ENCODE measurements at places on chromosomes 4 and X.

- no peak for DNase-seq
Observed at GRCh38 chrX:38278682-38279081, 48.6 kb downstream of the RPGR start.

GRCh38 chrX:106484233-106484632, 127.5 kb upstream of the RADX start:
- no peak for DNase-seq

- no peak for DNase-seq
Observed at GRCh38 chr4:118981171-118981838, 92.7 kb downstream of the SYNPO2 start.

GRCh38 chr4:48195374-48195773, 61.3 kb upstream of the TXK start:
- no peak for DNase-seq

DNA sequence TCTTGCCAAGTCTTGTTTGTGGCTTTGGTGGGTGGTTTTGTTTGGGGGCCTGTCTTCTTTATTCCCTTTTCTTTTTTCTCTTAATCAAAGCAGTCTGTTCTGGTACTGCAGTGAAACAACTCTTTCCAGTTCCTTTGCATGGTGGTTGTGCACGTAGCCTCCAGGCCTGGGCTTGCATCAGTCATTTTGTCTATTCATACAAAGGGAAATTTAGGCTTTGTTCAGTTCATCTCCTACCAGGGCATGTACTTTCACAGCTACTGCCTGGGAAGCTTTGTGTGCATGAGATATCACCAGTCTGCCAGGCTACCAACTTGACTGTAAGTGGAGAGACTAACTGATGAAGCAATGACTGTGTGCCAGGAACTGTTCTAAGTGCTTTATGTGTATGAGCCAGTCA, 8.5 kb downstream of the TRIM2 start:
- no peak for DNase-seq

GRCh38 chrX:41922431-41923151, 763 bp downstream of the CASK start:
- DNase-seq = no peak

DNA sequence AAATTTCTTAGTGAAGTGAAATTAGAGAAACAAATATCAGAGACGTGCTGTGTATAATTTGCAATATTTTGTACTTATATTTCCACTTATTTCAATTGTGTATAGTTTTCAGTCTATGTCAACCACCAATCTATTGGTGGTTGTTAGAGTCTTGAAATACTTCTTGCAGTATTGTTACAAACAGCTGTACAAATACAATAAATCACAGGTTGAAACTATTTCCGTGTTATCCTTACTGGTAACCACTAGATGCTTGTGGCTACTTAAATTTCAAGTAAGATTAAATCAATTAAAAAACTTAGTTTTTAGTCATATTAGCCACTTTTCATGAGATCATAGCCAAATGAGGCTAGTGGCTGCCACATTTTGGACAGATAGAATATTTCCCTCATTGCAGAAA, 520.5 kb downstream of the GBA3 start:
- DNase-seq = no peak

GRCh38 chrX:151902813-151903591, 9.7 kb upstream of the MAGEA4 start:
- no peak for DNase-seq

DNA sequence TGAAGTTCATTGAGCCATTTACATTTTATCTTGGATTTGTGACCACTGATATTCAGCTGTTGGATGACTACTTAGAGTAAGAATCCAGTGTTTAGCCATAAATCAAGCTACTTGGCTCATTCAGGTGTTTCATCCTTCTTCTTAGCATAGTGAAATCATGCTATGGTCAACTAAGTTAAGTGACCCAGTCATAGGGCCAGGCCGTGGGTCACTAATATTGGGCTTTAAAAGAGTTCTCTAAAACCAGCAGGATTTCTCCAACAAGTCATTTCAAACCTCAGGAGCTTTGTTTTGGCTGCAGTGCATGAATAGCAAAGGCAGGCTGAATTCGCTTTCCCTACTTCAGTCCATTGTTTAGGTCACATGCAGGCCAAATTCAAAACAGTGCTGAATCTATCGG, 181.0 kb downstream of the MAML3 start:
- no peak for DNase-seq

DNA sequence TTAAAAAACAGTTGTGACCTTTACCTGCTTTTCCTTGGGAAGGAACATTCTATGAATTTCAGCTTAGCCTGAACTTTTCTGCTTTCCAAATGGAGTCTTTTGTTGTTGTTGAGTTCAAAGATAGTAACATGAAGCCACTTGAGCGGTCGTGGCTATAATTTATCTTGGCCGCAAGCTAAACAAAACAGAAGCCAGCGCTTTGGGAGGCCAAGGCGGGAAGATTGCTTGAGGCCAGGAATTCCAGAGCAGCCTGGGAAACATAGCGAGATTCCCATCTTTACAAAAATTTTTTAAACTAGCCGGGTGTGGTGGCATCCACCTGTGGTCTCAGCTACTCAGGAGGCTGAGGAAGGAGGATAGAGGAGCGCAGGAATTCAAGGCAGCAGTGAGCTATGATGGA, 29.9 kb downstream of the TKTL1 start:
- DNase-seq = no peak

DNA sequence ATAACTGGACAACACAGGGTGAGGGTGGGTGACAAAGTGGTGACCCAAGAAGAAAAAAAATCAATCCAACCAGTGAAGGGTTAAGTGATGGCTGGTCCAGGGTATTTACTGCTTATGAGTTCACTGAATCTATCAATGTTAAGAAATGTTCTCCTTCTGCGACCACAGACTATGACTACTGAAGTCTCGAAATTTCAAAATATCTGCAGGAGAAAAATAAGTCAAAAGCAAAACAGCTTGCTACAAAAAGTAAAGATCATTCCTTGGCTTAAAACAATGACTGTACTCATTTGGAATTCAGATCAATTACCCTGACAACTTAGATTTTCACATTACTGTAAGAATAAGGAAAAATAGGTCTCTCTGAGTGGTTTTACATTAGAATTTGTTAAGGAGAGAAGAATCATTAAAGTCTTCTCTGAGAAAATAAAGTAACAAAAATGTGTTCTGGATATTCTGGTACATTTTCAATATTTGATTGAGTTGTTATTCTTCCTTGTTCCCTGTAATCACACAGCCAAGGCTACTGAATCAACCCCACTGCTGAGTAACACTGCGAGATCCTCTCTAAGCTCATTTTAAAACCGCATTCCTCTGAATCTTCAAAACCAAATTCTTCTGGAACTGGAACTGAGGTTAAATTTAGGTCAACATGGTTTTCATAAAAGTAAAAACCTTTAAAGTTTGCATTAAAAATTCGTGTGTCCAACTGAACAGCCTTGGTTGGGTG, 22.7 kb downstream of the SMPX start:
- no peak for DNase-seq

- no peak for DNase-seq
Observed at GRCh38 chrX:110985470-110985869, 110.5 kb upstream of the PAK3 start.

DNA sequence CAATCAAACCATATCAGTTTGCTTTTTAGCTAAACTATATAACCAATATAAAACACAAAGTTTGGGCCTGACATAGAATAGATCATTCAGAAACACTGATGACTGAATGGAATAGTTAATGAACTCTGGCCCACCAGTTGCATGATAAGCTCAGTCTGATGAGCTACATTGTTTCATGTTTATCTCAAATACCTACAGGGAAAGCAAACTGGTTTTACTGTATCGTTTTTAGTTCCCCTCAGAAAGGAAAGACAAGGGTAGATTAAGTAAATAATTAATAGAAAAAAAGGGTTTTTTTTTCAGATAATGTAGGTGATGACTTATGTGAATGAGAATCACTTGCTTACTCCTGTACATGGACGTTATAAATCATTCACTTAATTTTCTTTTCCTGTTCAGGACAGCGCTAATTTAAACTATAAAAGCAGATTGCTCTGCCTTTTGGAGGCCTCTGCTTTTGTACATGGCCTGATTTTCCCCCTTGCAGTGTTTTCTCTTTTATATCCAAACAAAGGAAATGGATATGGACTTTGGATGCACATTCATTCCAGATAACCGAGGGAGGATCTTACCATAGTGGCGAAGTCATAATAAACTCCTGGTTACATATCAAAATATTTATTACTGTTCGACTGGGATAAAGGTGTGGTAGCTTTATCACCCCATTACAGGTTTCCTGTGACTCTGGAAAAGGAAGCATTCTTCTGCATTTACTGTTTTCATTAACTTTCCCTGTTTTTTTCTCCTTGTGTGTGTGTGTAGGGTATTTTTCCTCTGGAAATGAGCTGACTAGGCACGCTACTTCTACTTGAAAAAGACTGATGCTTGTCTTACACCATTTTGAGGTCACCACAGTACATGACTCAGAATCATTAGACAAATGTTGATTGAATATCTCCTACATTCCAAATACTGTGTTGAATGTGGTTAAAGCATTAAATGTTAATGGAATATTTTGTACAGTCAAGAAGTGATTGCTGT, 373.1 kb upstream of the HS3ST1 start:
- no peak for DNase-seq

GRCh38 chr4:187414716-187415115, 580.9 kb upstream of the ZFP42 start:
- no peak for DNase-seq

- DNase-seq = no peak
Observed at GRCh38 chrX:74246524-74246923, 57.5 kb upstream of the ZCCHC13 start.

DNA sequence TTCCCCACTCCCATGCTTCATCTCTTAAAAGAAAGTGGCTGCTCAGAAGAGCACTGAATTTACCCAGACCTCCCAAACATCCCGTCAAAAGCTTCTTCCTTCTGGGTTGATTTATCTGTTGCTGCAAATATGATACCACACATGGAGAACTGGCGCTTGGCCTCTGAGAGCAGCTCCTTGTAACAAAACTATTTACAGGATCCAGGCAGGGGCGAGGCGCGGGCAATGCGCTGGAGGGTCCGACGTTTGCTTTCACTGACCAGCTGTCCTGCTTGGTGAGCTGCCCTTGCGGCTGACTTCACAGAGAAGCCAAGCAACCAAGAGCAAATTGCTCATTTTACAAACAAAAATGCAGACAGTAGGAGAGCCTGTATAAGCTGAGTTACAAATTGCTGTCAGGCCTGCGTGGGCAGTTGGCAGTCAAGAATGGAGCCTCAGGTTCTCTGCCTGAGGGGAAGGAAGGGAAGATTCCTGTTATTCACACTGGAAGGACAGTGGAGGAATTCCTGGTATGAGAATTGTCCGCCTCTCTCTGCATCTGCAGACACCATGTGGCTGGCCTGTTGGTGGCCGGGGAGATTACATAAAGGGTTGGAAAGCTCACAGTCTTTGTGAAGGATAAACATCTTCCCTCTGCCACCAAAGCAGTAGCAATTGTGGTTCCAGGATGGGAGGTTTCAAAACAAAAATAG, 192.2 kb upstream of the LEF1 start:
- DNase-seq = no peak

GRCh38 chr4:184757810-184758209, 23.9 kb upstream of the CENPU start:
- no peak for DNase-seq

DNA sequence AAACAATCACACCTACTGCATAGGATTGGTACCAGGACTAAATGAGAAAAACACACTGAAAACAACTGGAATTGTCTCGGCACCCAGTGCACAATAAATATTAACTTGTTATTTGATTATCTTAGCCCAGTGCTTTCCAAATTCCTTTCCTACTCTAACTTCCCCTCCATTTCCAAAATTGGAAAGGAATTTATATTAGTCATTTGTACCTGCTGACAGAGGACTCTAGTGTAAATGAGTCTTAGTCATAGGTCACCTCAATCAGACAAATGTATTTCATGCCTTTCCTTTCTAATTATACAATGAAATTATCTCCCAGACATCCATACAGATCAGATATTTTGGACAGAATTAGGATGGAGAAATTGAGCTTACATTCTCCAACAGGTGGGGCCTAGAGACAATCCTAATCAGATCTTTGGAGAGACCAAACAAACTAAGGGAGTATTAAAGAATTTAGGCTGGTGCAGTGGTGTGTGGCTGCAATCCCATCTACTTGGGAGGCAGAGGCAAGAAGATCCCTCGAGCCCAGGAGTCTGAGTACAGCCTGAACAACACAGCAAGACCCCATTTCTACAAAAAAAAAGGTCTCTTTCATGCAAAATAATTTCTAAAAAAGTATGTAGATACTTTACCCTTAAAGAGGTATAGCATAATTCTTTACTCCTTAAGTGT, 10.1 kb downstream of the SH3D19 start:
- DNase-seq = no peak

DNA sequence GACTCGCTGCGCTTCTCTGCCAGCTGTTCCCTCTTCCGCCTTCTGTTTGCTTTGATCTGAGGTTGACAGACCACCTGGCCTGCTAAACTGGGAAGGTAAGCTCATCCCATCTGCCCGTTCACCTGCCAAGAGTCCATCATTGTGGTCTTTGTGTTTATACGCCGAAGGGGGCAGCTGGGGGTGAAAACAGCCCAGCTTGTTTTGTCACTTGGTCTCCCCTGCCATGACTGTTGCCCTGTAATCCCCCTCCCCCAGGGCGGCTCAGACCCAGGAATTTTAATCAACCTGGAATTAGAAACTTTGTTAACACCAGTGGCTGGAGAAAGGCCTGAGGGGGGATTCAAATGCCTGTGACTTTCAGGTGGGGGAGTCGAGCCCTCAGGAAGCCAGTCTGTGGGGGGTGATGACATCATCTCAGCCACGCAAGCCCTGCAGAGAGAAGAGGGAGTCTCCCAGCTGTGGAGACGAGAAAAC, 333.3 kb downstream of the BCOR start:
- DNase-seq = no peak

- no peak for DNase-seq
Observed at GRCh38 chrX:20438871-20439526, 172.3 kb upstream of the RPS6KA3 start.

- no peak for DNase-seq
Observed at GRCh38 chrX:95346856-95347255, 1337.8 kb upstream of the DIAPH2 start.

DNA sequence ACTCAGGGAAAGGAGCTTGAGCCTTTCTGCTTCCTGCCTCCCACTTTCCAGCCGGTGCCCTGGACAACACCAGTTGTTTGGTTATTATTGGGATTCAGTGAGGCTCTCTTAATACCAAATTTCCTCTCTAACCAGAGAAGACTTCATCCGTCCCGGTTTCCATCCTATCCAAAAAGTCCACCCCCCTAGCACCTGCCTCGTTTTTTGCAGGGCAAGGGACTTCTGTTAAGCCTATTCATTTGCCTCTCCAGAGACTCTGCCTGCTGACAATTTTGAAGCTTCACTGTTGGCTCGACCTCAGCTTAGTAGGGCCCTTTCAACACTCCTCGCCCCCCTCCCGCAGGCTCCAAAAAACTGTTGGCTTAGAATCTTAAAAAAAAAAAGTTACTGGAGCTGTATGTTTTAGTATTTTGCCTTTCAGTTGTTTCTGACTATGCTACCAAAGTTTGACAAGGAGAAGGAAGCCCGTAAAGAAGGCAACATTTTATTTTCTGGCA, 779 bp upstream of the PRSS12 start:
- no peak for DNase-seq

- no peak for DNase-seq
Observed at GRCh38 chr4:23889391-23889790, 456 bp downstream of the PPARGC1A start.

GRCh38 chrX:42577936-42578470, 200.0 kb downstream of the PPP1R2C start:
- DNase-seq = no peak
